SW480 (cell line): ENCODE measurements at places on chromosomes 2 and 18.

- no peak for DNase-seq
Observed at GRCh38 chr2:201467666-201468065, 16.1 kb downstream of the STRADB start.

DNA sequence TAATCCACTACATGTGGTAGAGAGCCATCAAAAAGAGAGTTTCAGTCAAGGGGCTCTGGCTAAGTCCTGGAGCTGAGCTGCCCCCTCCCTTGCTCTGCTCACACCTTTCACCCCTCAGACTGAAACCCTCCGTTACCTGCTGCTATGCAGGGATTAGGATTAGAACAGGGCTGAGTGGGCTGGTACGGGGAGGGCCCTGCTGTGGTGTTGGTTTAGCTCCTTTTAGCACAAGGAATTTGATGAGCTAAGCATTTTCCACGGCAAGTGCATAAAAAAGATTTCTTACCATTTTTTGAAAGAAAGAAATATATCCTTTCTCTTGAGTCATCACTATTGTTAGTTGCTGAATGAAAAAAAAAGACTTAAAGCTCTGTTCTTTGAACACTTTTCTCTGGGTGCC is 46.3 kb downstream of the TCF7L1 start:
- DNase-seq, result no peak

GRCh38 chr18:56167366-56167765 is 471.0 kb downstream of the TXNL1 start:
- DNase-seq, result no peak

GRCh38 chr2:210888035-210888434 is 331.6 kb downstream of the CPS1 start:
- DNase-seq, result no peak

- peak; percentile 23 for DNase-seq
Observed at GRCh38 chr2:187500585-187501359, 52.7 kb upstream of the CALCRL start.

- DNase-seq, result no peak
Observed at GRCh38 chr2:26043862-26044696, 10.2 kb downstream of the RAB10 start.

DNA sequence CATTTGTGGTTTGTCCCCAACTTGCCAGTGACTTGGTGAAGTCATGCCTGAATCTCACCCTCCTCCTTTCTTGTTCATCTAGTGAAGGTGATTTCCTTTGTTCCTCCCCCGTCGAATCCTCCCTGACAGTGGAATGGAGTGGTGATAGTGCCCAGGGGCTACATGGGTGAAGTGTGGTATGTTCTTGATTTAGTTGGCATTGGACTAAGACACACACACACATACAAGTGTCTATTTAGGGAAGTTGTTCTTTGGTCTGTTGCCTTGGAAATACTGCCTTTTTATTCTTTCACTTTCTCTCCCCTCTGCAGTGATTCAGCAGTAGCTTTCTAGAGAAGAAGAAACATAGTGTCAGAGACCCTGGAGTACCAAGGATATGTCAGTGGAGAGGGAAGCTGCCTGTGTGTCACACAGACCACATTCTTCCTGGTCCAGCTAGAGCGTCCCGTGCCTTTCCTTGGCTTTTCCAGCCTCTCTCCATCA is 10.9 kb downstream of the INPP4A start:
- DNase-seq, result no peak

- no peak for DNase-seq
Observed at GRCh38 chr2:144504218-144504641, 15.7 kb downstream of the ZEB2 start.
